T-helper 17 cell (primary cell): ENCODE measurements at places on chromosomes 3 and 15. TPM values are rescaled to one million over a fixed set of nuclear protein-coding genes. Genes with fewer than 3 reads are reported as not detected.

DNA sequence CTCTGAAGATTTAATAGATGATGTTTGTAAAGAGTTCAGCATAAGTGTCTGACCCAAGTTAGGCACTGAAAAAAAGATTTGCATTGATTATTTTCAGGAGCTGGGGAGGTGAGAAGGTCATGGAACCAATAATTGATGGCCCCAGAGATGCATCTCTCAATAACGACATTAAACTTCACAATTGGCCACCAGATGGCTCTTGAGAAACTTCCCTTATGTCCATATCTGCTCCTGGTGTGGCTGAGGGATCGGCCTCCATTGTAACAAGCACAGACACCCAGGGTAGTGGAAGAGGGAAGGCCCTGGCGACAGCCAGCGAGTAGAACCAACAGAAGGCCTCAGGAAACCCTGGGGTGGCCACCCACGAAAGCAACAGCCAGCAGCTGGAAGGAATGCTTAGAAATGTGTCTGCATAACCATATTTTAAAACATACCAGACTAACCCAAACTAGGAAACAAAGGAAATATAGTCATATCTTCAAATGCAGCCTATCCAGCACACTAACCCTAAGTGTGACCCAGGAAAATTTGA is 536.7 kb downstream of the SOX2 start:
- DNase-seq = no peak

DNA sequence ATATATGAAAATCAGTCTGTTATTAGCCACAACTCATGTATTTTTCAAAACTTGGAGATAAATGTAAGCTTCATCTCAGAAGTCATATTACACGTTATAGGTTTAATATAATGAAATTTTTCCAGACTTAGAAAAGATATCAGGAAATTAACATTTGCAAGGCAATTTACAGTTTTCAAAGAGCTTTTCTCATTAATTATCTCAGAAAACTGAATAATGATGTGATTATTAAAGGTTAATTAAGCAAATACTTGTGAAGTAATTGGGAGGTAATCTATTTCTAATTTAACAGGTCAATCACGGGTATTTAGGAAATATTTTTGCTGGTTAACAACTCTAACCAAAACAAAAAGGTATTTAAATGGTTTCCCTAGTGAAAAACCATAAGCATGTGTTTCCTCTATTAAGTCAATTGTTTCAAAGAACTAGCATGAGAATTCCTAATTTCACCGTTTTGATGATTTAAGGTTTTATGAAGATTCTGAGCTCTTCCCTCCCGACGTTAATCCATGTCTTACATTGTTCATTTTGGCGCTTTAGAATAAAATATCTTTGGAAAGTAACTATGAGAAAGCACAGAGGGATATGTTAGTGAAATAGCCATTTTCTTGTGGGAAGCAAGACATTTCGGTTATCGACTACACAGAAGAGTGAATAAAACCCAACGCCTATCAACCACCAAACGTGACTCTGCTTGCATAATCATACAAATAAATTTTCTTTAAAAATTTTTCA is 1.5 kb upstream of the NEO1 start:
- no peak for DNase-seq

FAM107A gene
- total RNA-seq = not detected

- DNase-seq = no peak
Observed at GRCh38 chr3:122094693-122095092, 39.5 kb downstream of the CD86 start.
